ENCODE measurements at places on chromosomes 1 and 21.

DNA sequence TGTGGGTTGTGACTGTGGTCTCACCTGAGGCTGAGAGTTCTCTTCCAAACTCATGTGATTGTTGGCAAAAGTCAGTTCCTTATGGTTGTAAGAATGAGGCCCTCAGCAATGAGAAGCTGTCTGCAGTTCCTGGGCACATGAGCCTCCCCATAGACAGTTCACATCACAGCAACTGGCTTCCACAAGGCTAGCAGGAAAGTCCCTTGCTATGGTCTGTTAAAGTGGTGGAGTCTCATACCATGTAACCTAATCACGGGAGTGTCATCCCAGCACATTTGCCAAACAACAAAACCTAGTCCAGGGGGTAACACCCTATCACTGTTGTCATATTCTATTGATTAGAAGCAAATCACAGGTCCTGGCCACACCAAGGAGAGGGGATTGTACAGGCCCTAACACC lies 163.8 kb downstream of the BACH1 start:
- no peak for DNase-seq

- peak; percentile 46 for DNase-seq
Observed at GRCh38 chr1:16204634-16205333, 7.7 kb downstream of the ARHGEF19 start.

DNA sequence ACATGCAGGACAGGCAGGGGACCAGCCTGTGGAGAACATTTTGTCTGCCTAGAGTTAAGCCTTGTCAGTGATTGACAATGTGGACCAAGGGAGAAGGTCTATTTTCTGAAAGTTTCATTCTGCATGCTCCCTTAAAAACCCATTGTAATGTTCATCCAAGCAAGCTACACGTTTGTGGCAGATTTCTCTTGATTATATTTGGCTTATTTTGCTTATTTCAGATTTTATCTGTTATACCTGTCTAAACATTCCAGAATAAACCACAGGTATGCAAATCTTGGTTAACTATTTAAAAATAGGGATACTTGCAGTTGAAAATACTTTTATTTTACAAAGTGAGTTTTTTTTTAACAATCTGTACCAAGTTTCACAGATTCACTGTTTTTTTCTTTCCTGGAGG lies 78.2 kb upstream of the F3 start:
- no peak for DNase-seq

DNA sequence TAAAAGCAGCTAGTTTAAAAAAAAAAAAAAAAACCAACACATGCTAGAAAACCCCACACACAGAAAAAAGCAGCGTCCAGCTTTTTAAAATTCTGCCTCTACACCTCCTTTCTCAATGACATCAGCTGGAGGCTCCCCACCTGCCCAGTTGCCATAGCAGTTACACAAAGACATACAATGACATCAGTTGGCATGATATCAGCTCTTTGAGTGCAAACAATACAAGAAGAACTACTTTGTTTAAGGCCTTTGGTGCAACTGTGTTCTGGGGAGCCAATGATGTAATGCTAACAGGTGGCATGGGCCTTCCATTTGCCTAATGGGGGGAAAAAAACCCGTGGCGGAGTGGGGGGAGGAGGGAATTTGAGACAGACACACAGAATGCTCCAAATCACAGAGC lies 32.9 kb downstream of the DUSP10 start:
- peak; percentile 69 for DNase-seq

DNA sequence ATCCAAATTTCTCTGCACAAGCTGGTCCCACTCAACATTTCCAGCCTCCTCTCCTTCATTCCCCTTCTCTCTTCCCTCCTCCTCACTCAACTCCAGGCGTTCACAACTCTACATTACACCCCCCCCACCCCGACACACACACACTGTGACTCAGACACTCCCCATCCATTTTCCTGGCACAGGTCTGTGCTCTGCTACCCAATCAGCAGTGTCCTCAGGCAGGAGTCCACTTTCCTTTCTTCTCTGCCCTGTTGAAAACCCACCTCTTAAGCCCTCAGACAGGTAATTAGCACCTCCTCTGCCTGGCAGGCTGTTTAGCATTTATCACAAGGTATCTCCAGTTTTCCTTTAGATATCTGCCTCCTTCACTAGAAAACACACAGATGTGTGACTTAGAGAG lies 8.8 kb upstream of the LMX1A start:
- no peak for DNase-seq

DNA sequence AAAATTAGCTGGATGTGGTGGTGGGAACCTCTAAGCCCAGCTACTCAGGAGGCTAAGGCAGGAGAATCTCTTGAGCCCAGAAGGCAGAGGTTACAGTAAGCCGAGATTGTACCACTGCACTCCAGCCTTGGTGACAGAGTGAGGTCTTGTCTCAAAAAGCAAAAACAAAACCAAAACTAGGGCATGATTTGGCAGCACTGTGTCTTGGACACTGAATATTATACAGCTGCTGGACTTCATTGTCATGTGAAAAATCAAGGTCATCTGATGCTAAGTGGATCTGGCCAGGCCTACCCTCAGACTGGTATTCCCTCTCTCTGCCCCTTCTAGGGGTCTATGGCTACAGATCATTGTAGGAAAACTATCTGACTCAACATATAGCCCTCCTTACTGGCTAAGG lies 55.2 kb upstream of the MRPS6 start:
- DNase-seq, result no peak

GRCh38 chr1:92972409-92973129 lies 11.3 kb upstream of the DIPK1A start:
- DNase-seq, result no peak

- no peak for DNase-seq
Observed at GRCh38 chr1:150567717-150568593, 11.5 kb downstream of the MCL1 start.

DNA sequence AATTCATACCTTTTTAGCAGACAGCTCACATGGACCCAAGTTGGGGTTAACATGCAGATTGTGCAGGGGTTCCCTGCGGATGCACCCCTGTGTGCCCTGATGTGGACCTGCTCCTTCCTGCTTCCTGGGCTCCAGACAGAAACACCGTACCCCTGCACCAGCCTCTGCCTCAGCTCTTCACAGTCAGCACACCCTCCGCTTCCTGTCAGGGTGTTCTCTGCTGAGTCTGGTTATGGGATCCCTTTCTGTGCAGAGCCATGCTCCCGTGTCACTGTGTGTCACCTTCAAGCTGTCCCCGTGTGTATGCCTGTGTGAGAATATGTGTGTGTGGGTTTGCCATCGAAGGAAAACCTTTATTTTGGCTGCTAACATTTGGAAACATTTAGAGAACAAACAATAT lies 48.7 kb upstream of the KCNJ15 start:
- no peak for DNase-seq

GRCh38 chr1:240691909-240692705 lies 80.2 kb upstream of the GREM2 start:
- DNase-seq, result peak; percentile 11

DNA sequence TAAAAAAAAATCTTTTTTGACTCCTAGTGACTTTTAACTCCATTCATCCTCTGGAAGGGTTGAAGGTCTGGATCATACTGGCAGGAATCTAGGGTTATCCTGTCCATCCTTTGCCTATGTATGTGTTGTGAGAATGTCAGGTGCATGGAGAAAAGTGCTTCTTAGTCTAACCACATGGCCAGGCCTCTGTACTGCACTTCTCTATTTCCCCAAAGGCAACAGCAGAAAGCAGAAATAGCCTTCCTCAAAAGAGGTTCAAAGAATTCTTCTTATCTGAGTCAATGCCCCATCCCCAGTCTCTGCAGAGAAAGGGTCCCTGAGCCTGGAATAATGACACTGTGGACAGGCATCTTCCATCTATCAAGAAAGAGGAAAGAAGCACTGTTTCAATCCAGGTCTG lies 85.7 kb upstream of the CD34 start:
- DNase-seq, result peak; percentile 28

DNA sequence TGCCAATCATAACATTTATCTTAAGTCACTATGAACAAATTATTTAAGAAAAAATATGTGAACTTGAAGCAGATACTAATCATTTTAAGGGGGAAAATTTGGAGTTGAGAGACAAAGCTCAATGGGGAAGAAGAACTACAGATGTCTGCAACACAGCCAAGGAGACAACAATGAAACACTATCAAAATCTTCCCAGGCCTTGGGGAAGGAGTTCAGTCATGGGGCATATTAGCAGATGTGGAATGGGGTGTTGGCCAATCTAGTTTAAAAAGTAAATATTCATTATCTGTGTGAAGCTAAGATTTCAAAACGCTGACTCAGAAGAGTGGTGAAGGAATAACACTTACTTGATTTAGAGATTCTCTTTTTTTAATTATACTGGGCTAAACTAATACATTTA lies 671.6 kb upstream of the ZP4 start:
- DNase-seq, result no peak

GRCh38 chr1:116286541-116286971 lies 86.5 kb upstream of the ATP1A1 start:
- no peak for DNase-seq

GRCh38 chr1:46520063-46520911 lies 30.7 kb downstream of the DMBX1 start:
- no peak for DNase-seq

GRCh38 chr1:64179588-64179987 lies 23.8 kb upstream of the UBE2U start:
- no peak for DNase-seq

DNA sequence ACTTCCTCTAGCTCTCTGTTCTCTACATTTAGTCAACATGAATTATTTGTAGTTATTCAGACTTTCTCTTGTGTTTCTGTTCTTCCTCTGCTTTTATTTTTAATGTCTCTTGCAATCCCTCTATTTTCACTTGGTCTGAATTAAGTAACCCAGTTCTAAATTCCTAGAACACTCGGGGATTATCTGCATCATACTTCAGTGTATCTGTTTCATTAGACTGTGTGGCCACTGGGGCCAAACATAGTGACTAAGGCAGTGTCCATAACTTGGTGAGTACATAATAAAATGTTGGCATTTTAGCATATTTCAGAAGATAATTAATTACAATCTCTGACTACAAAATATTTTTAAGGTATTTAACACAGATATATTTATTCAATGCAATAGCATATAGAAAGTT lies 1087.2 kb upstream of the B3GALT2 start:
- no peak for DNase-seq

GRCh38 chr1:39491146-39491921 lies at the start of gene BMP8A:
Gene BMP8A (plus strand): TSS chr1:39491636. CDS start chr1:39491992, 356 bp downstream.
- DNase-seq, result peak; percentile 62

- no peak for DNase-seq
Observed at GRCh38 chr1:96048572-96049212, 672.9 kb upstream of the PTBP2 start.

DNA sequence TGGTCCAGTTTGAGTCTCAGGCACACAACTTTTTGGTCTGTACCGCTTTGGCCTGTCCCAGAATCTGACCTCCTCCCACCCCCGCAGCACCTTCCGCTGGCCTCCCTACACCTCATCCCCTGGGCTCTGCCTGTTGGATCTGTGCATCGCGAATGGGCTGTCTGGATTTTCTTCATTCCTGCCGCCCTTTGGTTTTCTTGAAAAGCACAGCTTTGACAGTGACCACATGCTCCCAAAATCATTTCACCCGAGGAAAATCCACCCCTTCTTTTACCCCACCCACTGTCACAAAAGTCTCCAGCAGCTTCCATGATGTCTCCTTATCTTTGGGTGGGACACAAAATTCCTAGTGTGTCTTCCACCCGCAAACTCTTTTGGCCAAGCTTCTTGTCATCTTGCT lies 65.0 kb upstream of the SSX2IP start:
- no peak for DNase-seq

- no peak for DNase-seq
Observed at GRCh38 chr1:66258404-66259105, 275.4 kb upstream of the SGIP1 start.

GRCh38 chr1:223732993-223733798 lies 20.9 kb downstream of the CAPN2 start:
- no peak for DNase-seq

GRCh38 chr21:27772816-27773215 lies 805.9 kb upstream of the ADAMTS5 start:
- DNase-seq, result no peak

DNA sequence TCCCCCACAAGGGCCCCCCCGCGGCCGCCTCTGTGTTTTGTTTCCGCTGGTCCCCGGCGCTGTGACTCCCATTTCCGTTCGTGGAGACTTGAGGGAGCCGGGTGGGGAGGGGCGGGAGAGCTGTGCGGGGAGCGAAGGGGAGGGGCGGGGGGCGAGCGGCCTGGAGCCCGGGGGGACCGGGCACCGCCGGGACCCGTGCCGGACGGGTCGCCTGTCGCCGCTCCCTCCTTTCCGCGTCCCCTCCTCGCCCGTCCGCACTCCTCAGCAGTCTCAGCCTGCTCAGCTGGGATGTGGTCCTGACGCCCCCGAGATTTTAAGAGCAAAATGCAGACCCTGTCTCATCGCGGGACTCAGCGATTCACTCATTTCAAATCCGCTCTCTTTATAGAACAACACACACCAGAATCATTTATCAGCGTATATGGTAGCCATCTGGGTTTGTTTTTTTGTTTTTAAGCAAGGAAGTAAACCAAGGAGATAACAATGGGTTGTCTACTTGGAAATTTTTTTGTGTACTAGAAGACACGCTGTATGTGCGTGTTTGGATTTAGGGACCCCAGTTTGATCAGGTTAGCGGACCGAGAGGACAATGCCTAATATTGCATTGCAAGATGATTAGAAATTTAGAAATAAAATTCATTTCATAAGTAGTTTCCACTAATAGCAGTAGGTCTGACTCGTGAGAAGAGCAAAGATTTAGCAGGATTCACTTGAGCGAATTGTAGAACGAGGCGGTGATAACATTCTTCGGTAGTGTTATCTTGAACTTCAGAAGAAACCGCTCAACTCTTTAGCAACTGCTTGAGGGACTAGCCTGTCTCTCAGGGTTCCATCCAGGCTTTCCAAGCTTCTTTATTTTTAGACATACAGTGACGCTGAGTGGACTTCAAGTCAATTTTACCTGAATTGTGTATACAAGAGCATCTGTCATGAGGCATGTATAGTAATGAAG lies 1.1 kb downstream of the GABPA start:
- peak; percentile 90 for DNase-seq

GRCh38 chr1:53485478-53486394 lies 26.5 kb downstream of the DMRTB1 start:
- DNase-seq, result peak; percentile 80

DNA sequence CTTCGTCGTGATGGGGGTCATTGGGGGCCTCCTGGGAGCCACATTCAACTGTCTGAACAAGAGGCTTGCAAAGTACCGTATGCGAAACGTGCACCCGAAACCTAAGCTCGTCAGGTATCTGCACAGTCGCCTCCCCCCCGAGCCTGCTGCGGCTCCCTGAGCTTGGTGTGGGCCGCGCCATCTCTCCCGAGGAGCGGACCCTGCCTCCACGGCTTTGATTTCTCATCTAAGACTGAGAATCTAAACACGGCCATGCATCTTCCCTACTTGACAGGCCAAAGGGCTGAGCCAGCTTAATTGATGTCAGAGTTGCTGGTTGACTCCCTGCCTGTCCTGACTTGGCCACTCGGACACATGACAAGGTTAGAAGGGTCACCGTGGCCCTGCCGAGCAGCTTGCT lies 19.1 kb downstream of the NPPA start:
- DNase-seq, result no peak
